ENCODE measurements at places on chromosomes 12 and 14. TPM values are rescaled to one million over a fixed set of nuclear protein-coding genes. Genes with fewer than 3 reads are reported as not detected.

GRCh38 chr12:67677166-67677565 lies 28.6 kb downstream of the DYRK2 start:
- DNase-seq, result no peak

DNA sequence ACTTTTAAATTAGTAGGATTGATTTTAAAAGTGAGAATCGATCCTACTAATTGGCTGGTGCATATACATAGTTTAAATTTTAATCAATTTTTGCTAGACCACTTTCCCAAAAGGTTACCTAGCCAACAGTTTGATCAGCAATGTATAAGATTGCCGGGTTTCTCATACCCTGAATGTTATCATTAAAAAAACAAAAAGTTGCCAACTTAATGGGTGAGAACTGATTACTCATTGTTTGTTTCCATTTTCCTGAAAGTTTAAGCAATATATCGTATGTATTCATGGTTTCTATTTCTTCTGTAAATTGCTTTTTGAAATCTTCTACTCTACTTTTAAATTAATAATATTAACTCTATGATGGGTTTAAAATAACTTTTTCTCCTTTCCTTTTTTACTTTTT lies 4.4 kb upstream of the MYBPC1 start:
- no peak for DNase-seq

LRTM2 gene
- not detected for total RNA-seq

DNA sequence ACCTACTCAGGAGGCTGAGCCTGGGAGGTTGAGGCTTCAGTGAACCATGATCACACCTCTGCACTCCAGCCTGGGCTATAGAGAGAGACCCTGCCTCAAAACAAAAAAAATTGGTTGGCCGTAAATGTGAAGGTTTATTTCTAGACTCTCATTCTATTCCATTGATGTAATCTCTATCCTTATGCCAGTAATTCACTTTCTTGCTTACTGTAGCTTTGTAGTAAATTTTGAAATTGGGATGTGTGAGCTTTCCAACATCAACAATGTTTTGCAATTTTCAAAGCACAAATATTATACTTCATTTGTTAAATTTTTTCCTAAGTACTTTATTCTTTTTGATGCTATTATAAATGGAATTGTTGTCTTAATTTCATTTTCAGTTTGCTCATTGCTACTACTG lies 24.6 kb downstream of the LIN52 start:
- no peak for DNase-seq

- no peak for DNase-seq
Observed at GRCh38 chr12:124233846-124234640, 60.9 kb upstream of the RFLNA start.

BBOF1 gene
- total RNA-seq, result 3.0 TPM

- peak; percentile 82 for DNase-seq
Observed at GRCh38 chr12:107903341-107904061, 129.0 kb downstream of the ASCL4 start.

SRSF5 gene
- 120 TPM for total RNA-seq
